ENCODE measurements at places on chromosomes 3 and 15. TPM values are rescaled to one million over a fixed set of nuclear protein-coding genes. Genes with fewer than 3 reads are reported as not detected.

GRCh38 chr3:194738254-194739093, 52.8 kb downstream of the FAM43A start:
- peak; percentile 62 for DNase-seq

DNA sequence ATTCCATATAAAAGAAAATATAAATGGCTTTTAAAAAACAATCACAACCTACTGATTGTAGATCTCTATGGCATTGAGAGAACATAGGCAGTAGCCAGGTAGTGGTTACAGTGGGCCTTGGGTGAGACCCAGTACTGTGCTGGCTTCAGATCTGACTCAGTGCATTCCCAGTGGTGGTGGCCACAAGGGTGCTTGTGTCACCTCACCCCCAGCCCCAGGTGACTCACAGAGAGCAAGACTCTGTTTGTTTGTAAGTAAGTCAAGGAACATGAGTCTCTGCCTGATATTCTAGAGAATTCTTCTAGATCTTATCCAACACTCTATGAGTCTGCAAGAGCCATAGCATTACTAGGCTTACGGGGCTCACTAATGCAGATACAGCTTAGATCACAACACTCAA, 118.8 kb upstream of the AZI2 start:
- DNase-seq, result peak; percentile 1

DNA sequence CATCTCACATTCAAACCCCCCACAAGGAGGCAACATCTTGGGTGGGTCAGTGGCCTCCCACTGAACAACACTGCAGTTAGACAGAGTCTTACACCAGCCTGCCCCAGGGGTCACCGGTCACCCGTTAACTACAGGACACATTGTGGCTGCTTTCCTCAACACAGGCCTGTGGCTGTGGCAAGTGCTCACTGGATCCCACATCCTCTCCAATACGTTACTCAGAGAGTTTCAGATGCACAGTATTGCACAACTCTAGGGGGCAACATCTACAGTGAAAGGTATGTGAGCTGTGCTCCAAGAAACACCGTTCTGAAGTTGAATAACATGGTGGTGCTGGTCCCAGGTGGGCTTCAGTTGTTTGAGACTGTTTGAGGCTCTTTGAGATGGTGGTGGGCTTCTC, 41.0 kb downstream of the CTDSPL start:
- DNase-seq, result no peak

- no peak for DNase-seq
These were observed 292.1 kb upstream of the TPM1 start for GRCh38 chr15:62750471-62750870.

GRCh38 chr3:30612437-30613132, 6.2 kb downstream of the TGFBR2 start:
- DNase-seq, result no peak

- DNase-seq, result no peak
These were observed 11.6 kb downstream of the FAM162A start for GRCh38 chr3:122395582-122395981.

- no peak for DNase-seq
These were observed 147.1 kb downstream of the PGPEP1L start for GRCh38 chr15:98860281-98861041.

GRCh38 chr15:81398910-81399551, 25.0 kb upstream of the TMC3 start:
- no peak for DNase-seq

GRCh38 chr15:61032600-61033286, 196.4 kb downstream of the RORA start:
- no peak for DNase-seq

The COL7A1 gene
- 348 TPM for total RNA-seq

The CEP152 gene
- 2.5 TPM for total RNA-seq
